T-helper 22 cell (primary cell): ENCODE measurements at places on chromosomes 2 and 18.

- DNase-seq = no peak
Observed at GRCh38 chr2:200270732-200271131, 35.8 kb upstream of the SPATS2L start.

- DNase-seq = no peak
Observed at GRCh38 chr2:118965737-118966136, 23.7 kb downstream of the MARCO start.

GRCh38 chr18:75660932-75661331 is 233.4 kb upstream of the SMIM21 start:
- no peak for DNase-seq

DNA sequence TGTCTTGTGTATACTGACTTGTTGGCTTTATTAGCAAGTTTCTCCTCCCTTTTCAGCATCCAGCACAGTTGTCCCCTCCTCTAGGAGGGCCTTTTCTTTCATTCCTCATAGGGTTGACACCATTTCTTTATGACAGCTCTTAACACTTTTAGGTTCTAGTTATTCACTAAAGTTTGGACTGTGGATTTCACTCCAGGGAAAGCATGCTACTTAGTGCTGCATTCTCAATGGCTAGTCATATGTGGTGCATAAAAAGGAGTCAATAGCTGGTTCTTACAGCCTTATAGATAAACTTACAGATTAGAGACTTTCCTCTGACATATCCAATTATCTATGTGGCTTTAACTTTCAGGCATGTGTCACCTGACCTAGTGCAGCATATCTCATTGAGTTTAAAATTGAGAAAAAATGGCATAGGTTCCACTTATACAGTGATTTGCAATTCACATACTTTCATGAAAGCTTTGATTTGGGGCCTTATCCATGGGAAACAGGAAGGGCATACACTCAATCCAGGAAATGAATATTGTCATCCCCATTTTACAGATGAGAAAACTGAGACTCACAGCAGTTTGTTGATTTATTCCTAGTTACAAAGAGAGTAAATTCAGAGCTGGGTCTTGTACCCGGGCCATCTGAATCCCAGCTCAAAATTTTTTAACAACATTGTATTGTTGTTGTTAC is 289.7 kb downstream of the LPIN1 start:
- no peak for DNase-seq

DNA sequence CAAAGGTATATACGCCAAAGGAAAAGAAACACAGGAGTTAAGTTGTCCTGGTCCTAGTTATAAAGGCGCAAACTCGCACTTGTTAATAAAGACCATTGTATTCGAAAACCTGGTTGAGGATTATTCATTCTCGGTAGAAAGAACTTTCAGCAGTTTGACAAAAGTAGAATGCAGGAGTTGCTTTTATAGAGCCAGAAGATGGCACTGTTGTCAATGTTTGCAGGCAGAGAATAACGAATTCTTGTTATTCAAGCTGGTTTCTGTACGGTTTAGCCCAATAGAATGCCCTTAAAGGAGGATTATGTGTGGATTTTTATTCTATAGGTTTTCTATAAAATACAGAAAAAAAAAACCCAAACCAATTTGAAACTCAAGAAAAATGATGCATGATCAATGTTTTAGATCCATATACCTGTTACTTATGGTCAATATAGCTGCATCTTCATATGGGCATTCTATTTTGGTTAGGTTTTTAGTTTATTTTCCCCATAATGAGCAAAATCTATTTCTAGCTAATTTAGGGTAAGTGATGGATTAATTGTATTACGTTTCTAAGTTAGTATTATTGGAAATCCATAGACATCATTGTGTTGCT is 510.3 kb downstream of the PLCL1 start:
- no peak for DNase-seq

- DNase-seq = no peak
Observed at GRCh38 chr2:233209533-233210171, 41.8 kb upstream of the ATG16L1 start.

GRCh38 chr2:119338272-119338671 is 28.4 kb downstream of the C2orf76 start:
- no peak for DNase-seq

DNA sequence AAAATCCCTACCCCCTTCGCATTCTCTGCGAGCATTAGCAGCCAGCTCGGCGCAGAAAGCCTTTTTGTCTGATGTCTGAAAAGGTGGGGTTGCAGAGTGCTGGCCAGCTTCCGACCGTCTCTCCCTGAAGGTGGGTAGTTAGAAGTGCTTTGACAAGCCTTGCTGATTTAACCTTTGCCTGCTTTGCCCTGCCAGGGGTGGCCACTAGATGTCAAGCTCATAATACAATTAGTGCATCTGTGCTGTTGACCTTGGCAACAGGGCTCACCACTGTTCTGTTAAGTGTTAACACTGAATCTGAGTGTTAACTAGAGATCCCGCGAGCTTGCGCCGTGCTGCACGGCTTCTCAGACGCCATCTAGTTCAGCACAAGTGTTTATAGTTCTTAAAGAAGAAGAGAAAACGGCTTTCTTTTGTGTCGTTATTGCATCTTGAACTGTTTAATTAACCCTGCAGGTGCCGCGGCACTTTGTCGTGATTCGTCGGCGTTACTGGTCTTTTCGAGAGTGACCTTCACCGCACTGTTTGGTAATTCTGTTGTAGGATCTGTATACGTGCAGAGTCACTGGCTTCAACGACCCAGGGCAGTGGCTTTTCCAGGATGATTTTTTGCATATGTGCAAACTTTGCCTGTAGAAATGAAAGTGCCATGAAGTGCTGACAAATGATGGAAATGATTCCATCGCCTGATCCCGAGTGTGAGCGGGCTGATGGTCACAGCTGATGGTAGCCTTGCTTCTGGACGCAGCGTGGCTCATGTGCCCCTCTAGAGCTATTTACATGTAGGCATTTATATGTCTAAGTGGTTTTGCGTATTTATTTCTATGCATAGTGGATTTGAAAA is 5.5 kb downstream of the SALL3 start:
- no peak for DNase-seq

GRCh38 chr2:63875559-63876245 is 34.0 kb downstream of the UGP2 start:
- no peak for DNase-seq

GRCh38 chr2:131143803-131144202 is 38.7 kb downstream of the PLEKHB2 start:
- no peak for DNase-seq

GRCh38 chr2:9143264-9143815 is 63.3 kb upstream of the ASAP2 start:
- no peak for DNase-seq

- no peak for DNase-seq
Observed at GRCh38 chr18:35164133-35164532, 76.7 kb upstream of the ZNF397 start.

GRCh38 chr2:169464882-169465281 is 14.4 kb upstream of the BBS5 start:
- DNase-seq = no peak

- no peak for DNase-seq
Observed at GRCh38 chr2:11094021-11094810, 61.1 kb upstream of the SLC66A3 start.

DNA sequence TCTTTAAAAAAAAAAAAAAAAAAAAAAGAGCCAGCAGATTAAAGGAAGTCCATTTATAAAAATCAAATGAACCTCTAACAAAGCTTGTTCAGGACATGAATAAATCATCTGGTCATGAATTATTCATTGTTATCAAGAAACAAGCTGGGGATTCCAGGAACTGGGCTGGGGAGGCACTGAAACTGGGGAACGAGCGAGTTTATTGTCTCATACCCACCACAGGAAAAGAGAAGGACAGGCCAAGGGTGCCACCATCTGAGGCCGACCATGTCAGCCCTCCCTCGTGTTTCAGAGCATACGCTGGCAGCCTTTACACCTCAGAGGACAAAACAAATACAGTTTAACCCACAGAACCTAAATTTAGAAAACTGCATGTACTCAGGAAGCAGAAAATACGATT is 164.2 kb downstream of the VWC2L start:
- DNase-seq = no peak

DNA sequence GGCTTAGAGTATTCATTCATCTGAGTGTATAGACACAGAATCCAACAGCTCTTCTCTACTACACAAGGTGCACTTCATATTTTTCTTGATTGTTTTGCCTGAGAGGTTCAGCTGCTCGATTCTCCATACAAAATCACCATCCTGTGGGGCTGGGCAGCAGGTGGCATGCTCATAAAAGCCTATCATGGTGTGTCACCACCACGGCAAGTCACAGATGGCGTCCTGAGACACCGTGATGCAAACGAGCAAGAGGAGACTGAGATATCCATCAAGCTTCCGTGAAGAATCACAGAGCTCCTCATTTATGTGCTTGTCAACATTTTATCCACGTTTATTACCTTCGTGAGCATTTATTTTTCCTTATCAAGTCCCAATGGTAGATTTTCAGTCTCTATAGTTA is 22.4 kb upstream of the NRP2 start:
- DNase-seq = no peak

DNA sequence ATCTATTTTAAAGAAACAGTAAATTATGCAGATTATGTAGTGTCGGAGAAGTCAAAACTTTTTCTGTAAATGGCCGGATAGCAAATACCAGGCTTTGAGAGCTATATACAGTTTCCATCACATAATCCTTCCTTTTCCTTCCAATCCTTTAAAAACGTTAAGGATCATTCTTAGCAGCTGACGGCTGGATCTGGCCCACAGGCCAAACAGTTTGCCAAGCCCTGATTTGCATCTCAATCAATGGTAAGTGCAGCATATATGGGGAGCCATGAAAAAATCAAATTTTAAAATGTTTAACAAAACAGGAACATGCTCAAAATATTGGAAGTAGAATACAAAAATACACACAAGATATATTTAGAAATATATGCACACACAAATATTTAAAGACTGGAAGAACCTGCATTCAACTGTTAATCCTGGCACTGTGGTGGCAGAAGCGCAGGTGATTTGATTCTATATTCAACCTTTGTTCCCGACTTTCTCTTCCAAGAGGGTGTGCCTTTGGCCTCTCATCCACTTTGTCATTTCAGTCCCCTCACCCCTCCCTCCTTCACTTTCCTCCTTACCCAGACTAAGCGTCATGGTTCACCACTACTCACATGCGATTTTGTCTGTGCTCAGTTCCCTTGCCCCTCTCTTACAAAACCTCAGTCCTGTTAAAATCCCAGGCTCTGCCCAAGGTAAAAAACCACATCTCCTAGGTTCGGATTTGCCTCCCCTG is 27.3 kb downstream of the NDUFA10 start:
- no peak for DNase-seq

GRCh38 chr18:10497206-10497749 is 28.5 kb upstream of the NAPG start:
- no peak for DNase-seq

DNA sequence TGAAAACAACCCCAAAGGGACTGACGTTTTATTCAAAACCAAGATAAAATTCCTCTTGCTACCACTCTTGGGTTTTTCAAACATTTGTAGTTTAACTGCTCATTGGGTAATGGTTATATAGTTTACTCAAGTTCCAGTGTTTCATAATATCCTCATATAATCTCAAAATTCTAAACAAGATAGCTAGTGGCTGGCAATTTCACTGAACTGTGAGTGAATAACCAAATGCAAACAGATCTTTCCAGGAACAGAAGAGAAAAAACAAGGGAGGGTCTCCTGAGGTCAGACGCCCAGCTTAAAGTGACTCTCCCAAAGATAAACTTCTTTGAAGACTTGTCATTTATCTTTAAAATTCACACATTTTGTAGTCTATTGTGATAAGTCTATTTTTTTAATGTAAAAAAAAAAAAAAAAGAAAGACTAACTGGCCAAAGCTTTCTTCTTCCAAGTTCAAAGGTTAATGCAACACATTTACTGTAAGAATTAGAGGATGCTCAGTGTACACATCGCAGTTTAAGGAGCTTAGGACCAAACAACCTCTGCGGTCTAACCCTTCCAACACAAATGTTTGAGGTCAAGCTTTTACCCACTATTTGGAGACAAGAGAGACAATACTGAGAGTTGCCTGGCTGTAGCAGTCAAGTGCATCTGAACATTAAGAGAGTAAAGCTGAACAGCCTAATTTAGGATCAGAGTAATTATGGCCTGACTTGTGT is 26.6 kb downstream of the LPIN2 start:
- no peak for DNase-seq

DNA sequence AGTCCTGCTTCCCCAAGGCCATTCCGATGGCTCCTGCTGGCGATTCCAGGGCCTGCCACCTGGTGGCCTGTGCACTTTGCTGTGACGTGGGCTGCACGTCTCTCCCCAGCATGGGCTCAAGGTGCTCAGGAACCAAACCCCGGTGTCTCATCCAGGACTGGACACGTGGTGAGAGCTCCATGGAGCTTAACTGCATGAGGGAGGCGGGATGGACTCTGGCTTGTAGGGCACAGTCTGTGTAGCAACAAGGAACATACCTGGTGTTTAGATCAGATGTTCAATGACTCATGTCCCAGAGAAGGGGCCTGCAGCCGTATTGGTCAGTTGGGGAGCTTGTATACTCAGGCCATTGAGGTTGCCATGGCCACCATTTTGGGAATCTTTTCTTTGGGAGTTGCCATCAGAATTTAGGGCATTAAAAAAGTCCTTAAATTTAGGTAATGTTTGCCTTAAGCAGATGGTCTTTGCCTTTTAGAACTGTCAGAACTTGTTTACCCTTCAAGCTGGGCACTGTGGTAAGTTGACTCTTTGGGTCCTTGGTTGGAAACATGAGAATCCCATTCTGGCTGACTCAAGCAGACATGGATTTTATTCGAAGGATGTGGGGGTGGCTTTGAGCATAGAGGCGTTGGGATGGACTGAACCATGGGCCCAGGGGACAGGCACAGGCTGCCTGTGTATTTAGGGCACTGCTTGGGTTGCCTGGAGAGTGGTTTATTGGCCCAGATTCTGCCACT is 21.0 kb downstream of the AGAP1 start:
- no peak for DNase-seq

GRCh38 chr2:10668402-10669012 is 21.3 kb downstream of the NOL10 start:
- no peak for DNase-seq
